ENCODE measurements at places on chromosomes 12 and 14.
A peak's percentile ranks its signal among the peaks of the same experiment; 100 is the strongest.

GRCh38 chr14:32470161-32470715, 141.1 kb downstream of the AKAP6 start:
- DNase-seq: no peak

- peak; percentile 16 for DNase-seq
These were observed 367.4 kb downstream of the BTG1 start for GRCh38 chr12:91778091-91778832.

DNA sequence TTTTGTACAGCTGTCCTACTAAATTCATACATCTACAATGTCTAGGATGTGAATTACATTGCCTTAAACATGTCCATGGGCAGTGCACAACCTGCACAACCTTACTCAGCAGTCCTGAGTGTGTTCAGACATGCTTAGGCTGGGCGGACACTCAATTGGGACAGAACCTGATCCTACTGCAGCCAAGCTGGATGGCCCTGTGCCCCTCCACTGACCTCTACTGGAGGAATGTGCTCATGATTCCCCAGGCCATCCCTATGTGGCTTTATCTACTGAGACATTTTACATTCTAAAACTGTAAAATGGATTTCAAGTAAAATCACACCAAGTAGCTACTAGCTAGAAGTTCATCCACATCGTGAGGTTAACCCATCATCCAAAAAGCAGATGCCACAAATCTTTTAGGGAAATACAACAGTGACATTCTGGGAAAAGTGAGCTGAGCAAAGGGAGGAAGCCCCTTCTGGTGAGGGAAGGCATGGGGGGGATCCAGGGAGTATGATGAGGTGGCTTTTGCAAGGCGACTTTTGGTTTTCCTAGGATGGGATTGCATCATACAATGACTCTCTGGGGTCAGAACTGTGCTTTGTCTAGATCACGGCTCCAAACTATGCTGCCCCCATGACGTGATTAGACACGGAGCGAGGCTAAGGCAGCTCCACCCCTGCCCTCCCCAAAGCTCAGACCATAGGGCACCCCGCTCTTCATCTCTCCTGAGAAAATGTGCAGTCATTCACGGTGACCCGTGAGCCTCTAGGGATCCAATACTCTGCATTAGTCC, 911.7 kb upstream of the TMEM132C start:
- peak; percentile 7 for DNase-seq

- DNase-seq: peak; percentile 9
These were observed 45.2 kb downstream of the WDHD1 start for GRCh38 chr14:54981698-54982097.

DNA sequence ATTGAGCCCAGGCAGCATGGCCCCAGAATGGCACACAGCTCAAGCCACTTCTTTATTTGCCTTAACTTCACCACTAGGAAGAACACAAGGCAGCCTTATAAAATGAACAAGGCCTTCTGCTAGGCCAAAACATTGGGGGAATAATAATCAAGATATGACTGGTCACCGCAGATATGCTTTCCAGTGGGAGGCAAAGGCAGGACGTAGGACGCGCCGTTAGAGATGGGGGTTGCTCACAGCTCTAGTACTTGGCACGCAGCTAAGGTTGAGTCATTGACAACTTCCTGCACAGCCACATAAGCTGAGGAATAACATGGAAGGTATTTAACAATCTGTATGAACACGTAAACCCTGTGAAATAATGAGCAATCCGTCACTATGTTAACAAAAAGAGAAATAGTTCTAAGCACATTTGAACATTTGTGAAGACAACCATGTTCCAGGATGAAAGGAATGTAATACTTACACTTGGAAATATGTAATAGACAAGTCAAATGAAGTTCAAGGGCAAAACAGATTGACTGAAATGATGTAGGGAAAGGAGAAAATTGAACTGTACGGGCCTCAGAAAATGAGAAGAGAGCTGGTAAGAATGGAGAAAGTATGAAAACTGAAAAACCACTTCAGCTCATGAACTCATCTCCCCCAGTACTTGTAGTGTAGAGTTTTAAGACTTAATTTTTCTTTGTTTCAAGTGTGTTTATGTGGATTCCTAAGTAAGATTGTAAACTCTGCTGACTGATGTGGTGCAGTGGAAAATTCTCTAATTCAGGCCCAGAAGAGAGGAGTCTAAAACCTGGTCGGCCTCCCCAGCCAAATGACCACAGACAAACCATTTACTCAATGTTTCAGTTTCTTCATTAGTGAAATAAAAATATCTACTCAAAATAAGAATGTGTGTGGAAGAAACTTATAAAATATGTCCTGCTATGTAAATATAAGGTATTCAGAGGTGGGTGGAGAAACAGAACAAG, 59.3 kb upstream of the CCDC91 start:
- peak; percentile 99 for DNase-seq

DNA sequence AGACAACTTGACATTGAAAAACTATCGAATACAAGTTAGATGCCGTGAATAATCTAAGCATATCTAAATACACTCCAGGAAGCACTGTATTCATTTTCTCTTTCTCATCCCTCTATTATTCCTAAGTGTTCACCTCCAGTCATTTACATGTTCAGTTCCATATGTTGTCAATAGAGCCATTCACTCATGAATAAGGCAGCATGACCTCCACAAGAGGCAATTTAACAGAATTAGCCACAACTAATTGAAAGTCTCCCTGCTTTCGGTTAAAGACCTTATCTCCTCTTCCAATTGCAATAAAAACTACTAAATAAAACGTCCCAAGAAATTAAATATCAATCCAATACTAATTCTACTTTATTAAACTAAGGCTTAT, 1.8 kb downstream of the LRIG3 start:
- peak; percentile 30 for DNase-seq

DNA sequence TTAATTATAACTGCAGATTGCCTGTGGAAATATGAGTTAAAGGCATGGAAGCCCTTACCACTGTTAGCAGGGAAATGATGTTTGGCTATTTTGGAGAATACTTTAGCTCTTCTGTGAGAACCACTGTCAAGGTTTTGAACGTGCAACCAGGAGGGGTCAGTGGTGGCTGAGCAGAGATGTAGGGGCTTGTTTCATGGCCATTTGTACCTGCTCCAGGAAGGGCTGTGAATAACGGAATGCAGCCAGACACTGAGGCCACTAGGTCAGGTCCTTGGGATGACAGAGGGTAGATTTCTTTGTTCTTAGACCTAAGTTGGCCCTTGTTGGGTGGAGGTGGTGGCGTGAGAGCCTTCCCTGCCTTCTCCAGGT, 8.3 kb downstream of the TRAF3 start:
- DNase-seq: no peak

All from fibroblast of upper back skin (primary cell).